ENCODE measurements at places on chromosomes 16 and 17.

DNA sequence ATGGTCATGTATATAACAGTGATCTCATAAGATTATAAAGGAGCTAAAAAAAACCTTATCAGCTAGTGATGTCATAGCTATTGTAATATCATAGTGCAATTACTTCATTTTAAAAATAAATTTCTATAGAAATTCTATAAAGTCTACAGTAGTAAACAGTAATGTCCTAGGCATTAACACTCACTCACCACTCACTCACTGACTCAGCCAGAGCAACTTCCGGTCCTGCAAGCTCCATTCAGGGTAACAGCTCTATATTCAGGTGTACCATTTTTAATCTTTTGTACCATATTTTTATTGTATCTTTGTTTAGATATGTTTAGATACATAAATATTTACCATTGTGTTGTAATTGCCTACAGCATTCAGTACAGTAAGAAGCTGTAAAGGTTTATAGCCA lies 524.4 kb upstream of the CDH5 start:
- DNase-seq, result no peak

DNA sequence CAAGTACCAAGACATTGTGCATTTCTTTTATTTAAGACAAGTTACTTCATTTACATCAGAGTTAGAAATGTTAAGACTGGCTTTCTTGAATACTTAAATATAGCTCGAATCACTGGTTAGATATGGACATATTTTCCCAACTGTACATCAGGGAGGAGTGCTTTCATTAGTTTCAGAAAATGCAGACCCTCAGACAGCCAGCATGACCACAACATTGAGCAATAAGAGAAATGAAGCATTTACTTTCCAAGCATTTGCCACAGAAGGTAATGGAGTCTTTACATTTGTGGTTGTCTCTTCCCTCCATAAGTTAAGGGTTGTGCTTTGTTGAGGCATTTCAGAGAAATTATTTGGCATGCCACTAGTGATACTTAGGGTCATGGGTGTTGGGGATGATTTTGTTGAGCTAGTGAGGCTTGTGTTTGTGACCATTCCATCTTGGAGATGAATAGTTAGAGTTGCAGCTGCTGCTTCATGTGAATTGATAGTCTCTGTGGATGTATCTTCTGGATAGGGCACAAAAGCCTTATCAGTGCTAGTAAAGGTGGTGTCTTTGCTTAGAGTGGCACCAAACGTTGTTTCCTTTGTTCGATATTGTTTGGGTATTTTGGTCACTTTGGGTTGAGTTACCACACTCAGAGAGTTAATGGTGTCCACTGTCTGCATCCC lies 2.1 kb downstream of the OMG start:
- no peak for DNase-seq

- no peak for DNase-seq
Measured at GRCh38 chr16:49003022-49003421, 278.6 kb downstream of the CBLN1 start.

DNA sequence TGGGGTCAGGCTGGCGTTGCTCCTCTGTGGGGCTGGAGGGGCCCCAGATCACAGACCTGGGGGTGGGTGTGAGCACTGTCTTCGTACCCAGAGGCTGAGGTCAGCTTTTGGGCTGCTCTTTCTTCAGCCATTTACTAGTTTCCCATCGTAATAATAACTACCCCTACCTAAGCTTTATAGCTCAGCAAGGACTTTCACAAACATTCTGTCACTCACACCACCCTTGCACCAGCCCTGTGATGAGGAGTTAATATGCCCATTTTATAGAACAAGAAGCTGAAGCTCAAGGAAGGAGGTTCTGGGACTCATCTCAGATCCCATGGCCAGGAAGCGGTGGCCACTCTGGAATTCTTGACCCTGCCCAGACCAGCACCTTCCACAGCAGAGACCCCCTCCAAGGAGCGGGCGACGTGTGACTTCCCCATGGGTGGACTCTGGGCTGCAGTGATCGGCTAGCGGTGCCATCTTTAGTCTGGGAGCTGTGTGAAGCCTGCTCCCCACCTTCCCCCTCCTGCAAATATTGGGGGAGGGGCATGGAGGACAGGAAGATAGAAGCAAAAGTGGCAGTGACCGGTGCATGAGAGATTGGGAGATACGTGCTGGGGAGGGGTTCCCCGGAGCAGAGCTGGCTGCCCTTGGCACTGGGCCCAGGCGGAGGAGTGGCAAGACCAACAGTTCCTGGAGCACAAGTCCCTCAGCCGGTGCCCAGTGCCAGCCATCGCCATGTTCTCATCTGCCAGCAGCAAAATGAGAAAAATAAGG lies 81.8 kb upstream of the TOB1 start:
- no peak for DNase-seq

GRCh38 chr17:74839990-74840852 lies 19.5 kb downstream of the GRIN2C start:
- no peak for DNase-seq

DNA sequence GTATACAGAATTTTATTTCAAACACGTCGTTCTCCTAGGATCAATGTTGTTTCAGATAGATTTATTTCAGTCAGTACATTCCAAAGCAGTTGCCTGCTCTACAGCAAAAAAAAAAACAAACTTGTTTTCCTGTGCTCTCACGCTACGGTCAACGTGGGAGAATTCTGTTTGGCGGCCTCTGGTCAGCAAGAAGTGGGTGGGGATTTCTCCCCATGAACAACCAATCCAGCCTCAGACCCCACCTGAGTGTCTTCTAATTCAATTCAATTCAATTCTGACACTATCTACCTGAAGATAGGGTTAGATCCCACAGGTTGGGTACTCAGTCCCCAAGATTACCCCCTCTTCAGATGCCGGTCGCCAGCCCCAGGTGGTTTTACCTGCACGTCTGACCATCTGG lies 22.1 kb downstream of the C17orf58 start:
- no peak for DNase-seq

DNA sequence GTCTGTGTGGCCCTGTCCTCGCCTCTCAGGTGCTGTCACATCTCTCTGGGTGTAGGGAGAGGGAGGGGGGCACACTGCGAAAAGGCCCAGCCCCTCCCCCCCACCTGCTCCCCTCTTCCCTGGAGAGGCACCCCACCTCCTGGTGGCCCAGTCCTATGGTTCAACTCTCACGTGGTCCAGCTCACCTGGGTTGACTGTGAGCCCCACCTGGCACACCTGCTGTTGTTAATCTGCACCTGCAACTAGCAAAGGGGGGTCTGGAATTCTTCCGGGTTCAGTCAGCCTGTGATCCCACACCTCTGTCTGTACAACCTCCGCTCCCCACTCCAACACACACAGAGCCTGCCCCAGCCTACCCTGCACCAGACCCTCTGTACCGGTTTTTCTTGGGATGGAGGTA lies 2.0 kb upstream of the SYNGR2 start:
- DNase-seq, result no peak

GRCh38 chr17:78885956-78886355 lies 17.0 kb downstream of the CEP295NL start:
- no peak for DNase-seq

DNA sequence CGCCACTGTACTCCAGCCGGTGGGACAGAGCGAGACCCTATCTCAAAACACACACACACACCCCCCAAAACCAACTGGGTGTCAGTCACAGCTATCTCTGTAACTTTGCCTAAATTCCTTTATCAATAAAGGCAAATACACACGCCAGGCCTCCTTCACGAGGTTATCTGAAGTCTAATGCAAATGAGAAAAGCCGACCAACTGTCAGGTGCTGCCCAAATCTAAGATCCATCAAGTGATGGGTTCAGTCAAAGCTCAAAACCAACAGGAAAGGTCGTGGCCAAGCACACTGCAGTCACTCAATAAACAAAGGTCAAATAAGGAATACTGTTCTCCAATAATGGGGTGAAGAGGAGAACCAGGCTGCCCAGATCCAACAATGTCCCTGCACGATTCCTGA lies 1.1 kb downstream of the ANKFY1 start:
- no peak for DNase-seq

DNA sequence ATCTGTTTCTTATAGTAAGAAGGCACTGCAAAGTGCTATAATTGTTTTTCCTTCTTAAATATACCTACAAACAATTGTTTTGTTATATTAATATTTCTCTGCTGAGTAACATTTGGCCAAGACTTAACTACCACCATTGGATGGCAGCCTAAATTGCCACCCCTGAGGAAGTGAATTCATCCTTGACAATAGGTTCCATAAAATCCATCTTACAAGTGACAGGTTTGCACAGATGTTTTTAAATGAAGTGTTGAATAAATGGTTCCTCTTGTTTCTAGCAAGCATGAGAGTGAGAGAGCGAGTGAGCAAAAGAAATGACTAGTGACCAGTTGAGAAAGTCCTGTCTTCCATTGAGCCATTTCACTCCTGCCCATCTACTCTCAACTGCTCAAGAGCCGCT lies 8.3 kb upstream of the MPHOSPH6 start:
- DNase-seq, result no peak

DNA sequence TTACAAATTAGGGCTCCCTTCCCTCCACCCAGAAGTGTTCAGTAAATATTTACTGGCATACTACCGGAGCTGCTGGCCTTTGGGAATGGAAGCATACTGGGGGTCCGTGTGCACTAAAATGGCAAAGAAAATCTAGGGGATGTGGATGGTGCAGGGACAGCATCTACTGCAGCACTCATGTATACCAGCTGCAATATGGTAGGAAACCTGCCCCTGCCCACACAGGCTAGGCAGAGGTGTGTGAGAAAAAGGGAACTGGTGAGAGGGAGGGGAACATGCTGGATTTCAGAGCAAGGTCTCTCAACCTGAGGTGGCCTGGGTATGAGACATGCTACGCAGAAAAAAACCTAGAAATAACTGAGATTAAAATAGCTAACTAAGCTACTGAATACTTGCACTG lies 145.4 kb downstream of the CDH13 start:
- DNase-seq, result no peak

GRCh38 chr16:85441189-85441889 lies 171.8 kb upstream of the GSE1 start:
- no peak for DNase-seq

GRCh38 chr17:81556863-81557262 lies 4.7 kb upstream of the FAAP100 start:
- DNase-seq, result no peak

GRCh38 chr16:52193441-52193840 lies 353.5 kb downstream of the TOX3 start:
- DNase-seq, result no peak

DNA sequence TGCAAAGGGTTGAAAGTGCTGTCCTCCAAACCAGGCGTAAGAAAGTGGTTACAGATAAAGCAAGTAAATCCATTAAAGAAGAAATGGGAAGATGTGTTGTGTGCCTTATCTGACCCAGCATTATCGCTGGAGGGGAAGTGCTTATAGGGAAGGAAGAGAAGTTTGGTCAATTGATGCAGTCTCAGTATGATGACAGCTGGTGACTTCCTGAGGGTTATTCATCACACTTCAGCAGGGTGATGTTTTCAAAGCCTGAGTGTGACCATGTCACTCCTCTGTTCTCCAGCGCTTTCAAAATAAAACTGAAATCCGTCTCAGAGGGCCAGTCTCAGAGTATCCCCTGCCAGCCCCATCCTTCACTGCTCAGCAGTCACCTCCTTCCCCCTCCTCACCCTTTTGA lies 505.4 kb upstream of the RBFOX1 start:
- DNase-seq, result no peak

- no peak for DNase-seq
Measured at GRCh38 chr16:86881861-86882273, 303.5 kb downstream of the FOXL1 start.

- no peak for DNase-seq
Measured at GRCh38 chr16:1387331-1387730, 27.2 kb downstream of the UNKL start.

DNA sequence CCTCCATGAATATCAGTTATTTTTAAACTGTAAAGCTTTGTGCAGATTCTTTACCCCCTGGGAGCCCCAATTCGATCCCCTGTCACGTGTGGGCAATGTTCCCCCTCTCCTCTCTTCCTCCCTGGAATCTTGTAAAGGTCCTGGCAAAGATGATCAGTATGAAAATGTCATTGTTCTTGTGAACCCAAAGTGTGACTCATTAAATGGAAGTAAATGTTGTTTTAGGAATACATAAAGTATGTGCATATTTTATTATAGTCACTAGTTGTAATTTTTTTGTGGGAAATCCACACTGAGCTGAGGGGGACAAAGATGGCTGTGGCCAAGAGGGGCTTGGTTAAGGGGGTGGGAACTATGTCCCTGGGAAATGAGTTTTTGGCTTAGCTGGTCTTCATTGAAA lies 2.3 kb downstream of the CCL11 start:
- DNase-seq, result no peak

Data from SJSA1 (cell line).